ENCODE measurements at places on chromosomes 11 and 22.

GRCh38 chr11:26777372-26777808, 55.5 kb upstream of the SLC5A12 start:
- no peak for DNase-seq

GRCh38 chr22:22248878-22249277, 4.3 kb downstream of the VPREB1 start:
- DNase-seq: no peak

DNA sequence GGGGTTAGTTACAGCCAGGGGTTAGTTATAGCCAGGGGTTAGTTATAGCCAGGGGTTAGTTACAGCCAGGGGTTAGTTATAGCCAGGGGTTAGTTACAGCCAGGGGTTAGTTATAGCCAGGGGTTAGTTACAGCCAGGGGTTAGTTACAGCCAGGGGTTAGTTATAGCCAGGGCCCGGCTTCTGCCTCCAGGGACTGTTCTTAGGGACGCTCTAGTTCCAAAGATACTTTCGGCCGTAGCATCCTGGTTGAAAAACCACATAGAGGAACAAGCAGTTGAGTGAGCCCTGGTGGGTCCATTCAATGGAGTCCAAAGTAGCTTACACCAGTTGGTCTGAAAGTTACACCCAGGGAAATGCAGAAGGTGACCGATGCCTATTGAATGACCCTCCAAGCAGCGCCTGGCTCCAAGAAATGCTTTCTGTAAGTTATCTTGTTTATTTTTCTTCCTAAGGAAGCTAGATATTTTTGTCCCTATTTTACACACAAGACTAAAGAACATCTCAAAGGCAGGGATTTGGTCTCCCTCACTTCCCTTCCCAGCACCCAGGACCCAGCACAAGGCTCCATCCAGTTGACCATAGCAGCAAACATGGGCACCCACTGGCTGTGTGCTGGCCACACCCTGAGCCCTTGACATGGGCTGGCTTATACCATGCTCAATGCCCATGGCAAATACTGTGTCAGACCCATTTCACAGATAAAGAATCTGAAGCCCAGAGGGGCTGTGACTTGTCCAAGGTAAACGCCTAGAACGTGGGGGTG, 49.7 kb upstream of the SHISAL1 start:
- DNase-seq: no peak

DNA sequence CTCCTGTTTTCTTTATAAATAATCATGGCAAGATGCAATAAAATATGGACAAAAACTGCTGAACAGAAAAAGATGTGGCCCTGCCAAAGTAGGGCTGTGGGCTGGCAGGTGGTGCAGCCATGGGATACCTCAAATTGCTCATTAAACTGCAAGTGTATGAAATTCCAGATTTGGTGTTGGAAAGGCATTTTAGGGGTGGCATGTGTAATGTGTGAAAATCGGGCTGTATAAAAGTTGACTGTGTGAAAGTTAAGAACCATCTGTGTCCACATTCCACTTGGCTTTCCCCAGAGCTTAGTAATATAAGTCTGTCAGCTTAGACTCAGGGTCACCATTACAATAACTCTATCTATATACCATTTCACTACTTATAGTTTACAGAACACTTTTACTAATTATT, 34.8 kb upstream of the FZD4 start:
- DNase-seq: no peak

DNA sequence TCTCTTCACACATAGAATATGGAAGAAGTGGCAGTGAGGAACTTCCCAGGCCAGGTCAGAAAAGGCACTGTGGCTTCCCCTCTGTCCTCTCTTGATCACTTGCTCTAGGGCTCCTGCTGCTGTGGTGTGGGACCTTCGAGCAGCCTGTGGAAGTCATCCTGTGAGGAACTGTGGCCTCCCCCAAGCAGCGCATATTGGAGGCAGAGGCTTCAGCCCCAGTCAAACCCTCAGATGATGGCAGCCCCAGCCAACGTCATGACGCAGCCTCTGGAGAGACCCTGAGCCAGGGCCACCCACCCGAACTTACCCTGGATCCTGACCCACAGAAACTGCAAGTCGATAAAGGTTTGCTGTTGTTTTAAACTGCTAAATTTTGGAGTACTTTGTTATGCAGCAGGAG, 444.9 kb downstream of the TBC1D22A start:
- DNase-seq: no peak

GRCh38 chr11:66242095-66242765, 26.2 kb upstream of the RAB1B start:
- DNase-seq: no peak

- DNase-seq: no peak
Measured at GRCh38 chr11:107719073-107719472, 7.2 kb upstream of the SLN start.

- DNase-seq: no peak
Measured at GRCh38 chr11:78310500-78310909, 107.1 kb downstream of the GAB2 start.

DNA sequence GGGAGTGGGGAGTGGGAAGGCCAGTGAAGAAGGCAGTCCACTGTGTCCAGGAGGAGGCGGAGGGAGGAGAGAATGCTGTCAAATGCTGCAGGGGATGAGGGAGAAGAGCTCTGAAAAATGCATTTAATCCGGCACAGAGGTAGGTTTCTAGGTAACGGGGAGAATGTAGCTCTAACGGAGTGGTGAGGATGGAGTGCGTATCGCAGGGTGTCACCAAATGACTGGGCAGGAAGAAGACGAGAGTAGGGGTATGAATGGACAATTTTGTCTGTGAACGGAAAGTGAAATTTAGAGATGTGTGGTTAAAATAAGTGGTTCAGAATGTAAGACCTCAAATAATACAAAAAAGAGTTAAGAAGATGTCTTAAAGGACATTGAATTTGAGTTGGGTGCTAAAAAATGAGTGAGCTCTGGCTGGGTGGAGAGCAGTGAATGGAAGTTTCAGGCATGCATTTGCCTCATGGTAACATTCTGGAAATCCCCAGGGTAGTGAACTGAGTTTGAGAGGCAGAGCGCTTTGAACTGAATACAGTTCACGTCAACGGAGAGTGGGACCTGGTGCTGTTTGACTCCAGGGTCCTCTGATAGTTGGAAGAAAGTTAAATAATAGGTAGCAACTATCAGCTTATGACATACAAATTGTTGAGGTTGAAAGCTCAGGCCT, 81.3 kb upstream of the CADM1 start:
- no peak for DNase-seq

DNA sequence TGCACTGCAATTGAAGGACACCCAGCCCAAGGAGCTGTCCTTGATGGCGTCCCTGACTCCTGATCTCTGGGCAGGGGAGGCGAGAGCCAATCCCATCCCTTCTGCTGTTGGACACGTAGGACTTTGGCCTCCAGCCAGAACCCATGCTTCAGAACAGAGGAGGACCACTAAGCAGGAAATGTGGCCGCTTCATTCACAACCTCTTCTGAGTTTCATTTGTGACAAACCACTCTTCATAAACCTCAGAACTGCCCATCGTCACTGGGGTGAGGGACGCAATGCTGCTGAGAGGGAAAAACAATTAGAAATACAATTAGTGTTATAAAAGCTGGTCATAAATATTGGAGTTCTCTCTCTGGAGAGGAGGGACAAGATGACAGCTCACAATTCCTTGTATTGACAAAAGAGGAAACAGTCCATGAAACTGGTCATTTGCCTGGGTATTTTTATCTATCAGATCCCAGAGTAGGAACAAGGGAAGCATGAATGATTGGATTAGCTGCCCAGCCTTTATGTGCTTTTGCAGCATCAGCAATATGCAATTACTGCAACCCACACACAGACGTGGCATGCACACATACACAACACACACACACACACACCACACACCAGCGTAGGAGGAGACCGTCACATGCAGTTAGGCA, 216.5 kb upstream of the CADM1 start:
- DNase-seq: no peak

- no peak for DNase-seq
Measured at GRCh38 chr11:57406337-57406904, 16.0 kb upstream of the PRG2 start.

- DNase-seq: no peak
Measured at GRCh38 chr11:15224466-15224865, 109.7 kb downstream of the INSC start.

DNA sequence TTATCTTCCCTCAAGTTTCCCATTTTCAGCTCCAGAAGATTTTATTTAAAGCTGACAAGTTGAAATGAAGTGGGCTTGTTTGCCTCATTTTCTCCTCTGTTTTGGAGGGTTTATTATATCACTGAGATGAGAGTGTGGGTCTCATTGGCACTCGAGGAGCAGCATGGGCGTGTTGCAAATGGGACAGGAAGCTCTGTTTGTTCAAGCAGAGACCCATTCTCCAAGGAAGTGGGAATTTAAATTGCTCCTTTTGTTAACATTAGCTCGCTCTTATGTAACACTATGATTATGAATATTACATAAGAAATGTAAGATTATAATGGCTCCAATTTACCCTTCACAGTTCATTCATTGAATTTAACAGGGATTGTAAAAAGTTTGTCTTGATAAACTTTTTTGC, 317.7 kb upstream of the CTSC start:
- DNase-seq: no peak

DNA sequence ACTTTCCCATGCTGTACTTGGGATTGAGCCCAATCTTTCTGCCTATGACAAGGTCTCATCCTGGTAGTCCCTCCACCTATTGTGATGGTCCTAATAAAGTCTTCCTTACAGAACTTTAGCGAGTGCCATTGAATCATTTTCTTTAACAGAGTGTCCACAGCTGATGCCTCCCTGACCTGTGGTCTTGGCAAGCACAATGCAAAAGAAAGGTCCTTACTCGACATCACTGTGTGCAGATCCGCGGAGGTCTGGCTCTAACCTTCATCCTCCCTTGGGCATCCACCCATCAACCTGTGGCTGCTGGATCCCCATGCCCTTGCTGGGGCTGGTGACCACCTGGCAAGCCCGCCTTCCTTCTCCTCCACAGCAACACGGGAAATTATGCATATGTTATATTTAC, 1203.9 kb downstream of the TBC1D22A start:
- DNase-seq: no peak

- DNase-seq: no peak
Measured at GRCh38 chr11:11931461-11932055, 76.9 kb downstream of the DKK3 start.

- no peak for DNase-seq
Measured at GRCh38 chr11:86524620-86525352, 147.6 kb downstream of the ME3 start.

DNA sequence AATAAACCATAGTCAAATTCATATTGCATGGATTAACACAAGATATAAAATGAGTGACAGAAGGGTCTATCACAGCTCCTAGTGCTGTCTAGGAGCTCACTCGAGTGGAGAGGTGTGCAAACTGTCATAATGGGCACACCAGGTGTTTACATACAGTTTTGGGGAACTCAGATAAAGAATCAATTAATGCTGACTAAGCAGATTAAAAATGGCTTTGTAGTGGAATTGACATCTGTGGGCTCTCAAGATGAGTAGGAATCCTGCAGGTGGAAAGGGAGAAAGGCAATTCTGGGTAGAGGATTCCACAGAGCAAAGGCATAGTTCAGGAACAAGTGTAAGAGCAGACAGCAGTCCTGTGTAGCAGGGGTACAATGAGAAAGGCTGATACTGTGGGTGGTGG, 496.2 kb upstream of the CCDC90B start:
- DNase-seq: no peak

GRCh38 chr22:45353786-45354185, 44.1 kb downstream of the FAM118A start:
- DNase-seq: no peak

GRCh38 chr11:129625930-129626329, 189.7 kb upstream of the TMEM45B start:
- no peak for DNase-seq

DNA sequence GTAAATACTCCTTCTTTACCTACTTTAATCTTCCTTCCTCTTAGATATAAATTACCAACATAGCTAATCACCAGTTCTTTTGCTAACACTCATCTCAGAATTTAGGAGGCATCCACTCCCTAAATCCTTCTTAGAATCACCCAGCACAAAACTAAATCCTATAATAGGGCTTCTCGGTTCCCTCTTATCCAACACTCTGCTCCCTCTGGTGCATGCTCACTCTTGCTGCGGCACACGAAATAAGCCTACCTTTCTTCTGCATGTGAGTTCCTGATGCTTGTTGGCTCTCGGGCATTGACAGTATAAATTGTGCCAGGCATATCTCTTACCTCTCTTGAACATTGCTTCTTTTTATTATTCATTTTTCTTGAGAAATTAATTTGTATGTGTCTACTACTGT, 61.0 kb downstream of the OR5AK2 start:
- no peak for DNase-seq

DNA sequence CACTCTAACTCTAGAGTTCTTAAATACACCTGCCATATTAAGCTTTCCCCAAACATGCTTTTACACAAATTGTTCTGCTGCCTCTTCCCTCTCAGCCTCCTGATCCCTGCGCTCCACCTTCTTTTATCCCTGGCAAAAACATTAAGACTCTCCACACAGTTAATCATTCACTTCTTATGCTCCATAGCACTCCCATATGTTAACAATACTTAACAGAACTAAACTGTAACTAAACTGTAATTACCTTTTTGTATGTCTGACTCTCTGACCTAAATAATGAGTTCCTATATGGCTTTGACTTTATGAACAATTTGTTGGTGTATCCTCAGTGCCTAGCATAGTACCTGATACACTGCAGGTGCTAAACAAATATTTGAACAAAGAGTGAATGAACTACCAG, 71.8 kb downstream of the BTBD10 start:
- DNase-seq: no peak

DNA sequence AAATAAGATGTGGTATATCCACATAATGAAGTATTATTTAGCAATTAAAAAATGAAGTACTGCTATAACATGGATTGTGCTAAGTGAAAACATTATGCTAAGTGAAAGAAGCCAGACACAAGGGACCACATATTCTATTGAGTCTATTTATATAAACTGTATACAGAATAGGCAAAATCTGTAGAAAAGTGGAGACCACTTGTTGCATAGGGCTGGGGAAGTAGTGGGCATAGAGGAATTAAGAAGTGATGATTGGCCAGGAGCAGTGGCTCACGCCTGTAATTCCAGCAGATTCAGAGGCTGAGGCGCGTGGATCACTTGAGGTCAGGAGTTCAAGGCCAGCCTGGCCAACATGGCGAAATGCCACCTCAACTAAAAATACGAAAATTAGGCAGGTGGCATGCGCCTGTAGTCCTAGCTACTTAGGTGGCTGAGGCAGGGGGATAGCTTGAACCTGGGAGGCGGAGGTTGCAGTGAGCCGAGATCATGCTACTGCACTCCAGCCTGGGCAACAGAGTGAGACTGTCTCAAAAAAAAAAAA, 109.6 kb downstream of the RBFOX2 start:
- no peak for DNase-seq

DNA sequence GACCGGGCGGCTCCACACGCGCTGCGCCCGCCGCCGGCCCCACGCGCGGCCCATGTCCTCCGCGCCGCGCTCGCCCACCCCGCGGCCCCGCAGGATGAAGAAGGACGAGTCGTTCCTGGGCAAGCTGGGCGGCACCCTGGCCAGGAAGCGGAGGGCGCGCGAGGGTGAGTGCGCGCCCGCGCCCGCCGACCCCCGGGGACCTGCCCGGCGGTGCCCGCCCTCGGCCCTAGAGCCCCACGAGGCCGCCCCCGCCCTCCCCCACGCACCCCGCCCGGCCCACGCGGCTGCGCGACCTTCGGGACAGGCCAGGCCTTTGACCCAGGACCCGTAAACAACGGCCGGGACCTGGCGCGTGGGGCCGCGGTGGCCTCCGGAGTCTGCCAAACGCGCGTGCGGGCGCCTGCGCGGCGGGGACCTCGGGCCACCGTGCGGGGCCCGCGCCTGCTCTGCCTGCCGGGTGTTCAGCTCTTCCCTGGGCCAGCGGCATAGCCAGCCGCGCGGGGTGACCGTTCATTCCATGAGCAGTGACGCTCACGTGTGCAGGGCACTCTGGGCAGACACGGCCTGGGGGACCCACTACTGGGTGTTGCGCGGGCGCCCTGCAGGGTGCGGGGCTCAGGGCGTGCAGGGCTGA, at the start of gene PARVB:
PARVB (plus strand) TSS at position 15 of the 634 bp plus-strand sequence; CDS start at position 53, 38 bp downstream.
- no peak for DNase-seq

Measured in stimulated activated CD8-positive, alpha-beta memory T cell treated with anti-CD3 and anti-CD28 coated beads, Interleukin-15, amount 100 ng/mL, for 1 hour (primary cell).